Body of pancreas (tissue), 4 donors: ENCODE measurements at places on chromosomes 7 and 10.

GRCh38 chr7:130957137-130957513 lies 223.1 kb upstream of the KLF14 start:
- no peak for DNase-seq

DNA sequence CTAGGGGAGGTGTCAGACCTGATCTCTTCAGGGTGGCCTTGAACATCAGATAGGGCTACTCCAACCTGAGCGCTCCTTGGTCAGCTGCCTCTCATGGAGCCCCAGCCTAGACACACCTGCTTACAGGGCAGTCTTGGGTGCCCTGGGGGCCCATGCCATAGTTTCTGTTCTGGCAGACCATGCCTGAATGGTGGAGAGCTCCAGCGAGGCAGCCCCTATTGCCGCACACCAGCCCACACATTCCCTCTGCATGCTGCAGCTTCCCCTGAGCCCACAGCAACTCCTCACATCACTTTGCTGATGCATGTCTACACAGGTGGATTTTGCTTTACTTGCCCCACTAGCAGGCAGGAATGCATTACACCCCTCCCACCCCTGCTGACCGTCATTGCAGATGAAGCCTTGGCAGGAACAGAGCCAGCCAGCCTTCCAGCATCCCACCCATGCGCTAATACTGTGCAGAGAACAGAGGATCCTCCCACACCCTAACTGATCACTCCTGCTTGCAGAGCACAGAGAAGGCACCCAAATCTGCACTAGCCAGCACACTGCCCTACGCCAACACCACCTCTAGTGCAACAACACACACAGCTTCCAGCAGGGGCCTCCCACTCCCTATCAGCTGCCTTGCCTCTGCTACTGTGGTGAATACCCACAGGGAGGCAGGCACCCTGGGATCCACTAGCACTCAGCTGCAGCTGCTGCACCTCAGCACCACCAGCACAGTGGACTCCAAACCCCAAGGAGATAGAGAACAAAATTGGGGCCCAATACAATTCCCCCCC lies 43.0 kb upstream of the GRM3 start:
- no peak for DNase-seq

GRCh38 chr7:139453673-139454321 lies 29.7 kb downstream of the KLRG2 start:
- DNase-seq: peak; percentile 8

DNA sequence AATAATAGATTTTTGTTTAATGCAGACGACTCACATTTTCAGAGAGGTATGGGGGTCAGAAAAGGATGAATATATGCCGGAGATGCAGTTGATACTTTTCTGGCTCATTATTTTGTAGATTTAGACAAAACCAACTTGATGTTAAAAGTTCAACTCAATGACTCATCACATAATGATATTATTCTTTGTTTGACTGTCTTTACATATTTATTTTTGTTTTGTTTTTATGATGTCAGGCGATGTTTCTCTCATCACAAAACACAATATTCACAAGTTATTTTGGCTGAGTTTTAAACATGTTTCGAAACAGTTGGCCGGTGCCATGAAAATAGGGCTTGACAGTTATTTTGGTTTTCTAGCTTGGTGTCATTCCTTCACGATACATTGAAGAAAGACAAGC lies 1.3 kb downstream of the GJD4 start:
- DNase-seq: no peak

GRCh38 chr7:31492086-31492485 lies 21.8 kb upstream of the ITPRID1 start:
- no peak for DNase-seq

GRCh38 chr10:23918090-23918723 lies 290.7 kb upstream of the KIAA1217 start:
- no peak for DNase-seq

DNA sequence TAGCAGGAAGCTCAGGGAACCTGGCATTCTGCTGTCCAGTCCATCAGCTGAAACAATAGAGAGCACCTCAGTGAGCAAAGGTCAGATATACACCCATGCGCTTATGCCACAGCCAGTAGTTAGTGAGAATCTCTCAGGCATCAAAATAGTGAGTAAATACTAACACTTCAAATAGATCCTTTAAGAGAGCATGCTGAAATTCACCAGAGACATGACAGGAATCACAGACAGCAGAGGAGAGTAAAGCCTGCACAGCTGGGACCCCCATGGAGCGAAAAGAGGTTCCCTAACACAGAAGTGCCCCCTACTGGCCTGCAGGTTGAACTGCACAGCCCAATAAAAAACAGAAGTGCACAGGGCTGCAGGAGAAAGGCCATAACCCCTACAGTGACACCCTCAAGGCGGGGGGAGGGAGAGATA lies 57.6 kb upstream of the ANTXRL start:
- DNase-seq: peak; percentile 19

GRCh38 chr10:86440874-86441843 lies 74.6 kb upstream of the GRID1 start:
- no peak for DNase-seq

DNA sequence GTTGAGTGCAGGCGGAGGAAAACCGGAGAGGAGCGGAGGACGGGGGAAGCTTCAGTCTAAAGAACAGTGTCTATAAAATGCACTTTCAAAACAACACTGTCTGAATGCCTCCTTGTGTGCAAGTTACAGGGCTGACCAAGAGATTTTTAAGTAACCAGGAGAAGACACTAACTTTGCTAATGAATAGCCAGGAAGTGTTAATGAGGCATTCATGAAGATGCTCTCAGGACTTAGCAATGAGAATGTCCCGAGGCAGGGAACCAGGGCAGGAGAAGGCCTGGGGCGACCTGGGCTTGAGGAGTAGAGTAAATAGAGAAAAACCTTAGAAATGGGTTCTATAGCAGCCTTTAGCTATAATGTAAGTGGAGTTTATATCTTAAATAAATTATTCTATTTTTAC lies 312.1 kb downstream of the SKIDA1 start:
- DNase-seq: no peak

DNA sequence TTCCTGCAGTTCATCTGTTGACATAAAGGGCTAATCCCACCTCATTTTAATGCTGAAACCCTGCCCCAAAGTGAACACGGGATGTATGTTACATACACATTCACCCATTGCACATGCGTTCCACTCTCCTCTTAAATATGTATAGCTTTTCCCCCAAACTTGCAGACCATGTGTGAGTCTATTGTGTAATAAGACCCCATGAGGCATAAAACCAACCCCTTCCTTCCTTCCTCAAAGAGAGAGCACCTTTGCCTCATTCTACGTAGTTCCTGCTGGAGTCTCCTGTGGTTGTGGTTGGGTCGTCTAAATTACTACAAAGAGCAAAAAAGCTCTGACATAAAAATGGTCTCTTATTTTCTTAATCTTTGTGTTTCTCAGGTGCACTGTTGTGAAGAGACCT lies 345.7 kb upstream of the KLF6 start:
- DNase-seq: peak; percentile 28
